ENCODE measurements at places on chromosomes 3 and 15.

GRCh38 chr3:23238578-23238977 is 35.5 kb downstream of the UBE2E2 start:
- DNase-seq = no peak

DNA sequence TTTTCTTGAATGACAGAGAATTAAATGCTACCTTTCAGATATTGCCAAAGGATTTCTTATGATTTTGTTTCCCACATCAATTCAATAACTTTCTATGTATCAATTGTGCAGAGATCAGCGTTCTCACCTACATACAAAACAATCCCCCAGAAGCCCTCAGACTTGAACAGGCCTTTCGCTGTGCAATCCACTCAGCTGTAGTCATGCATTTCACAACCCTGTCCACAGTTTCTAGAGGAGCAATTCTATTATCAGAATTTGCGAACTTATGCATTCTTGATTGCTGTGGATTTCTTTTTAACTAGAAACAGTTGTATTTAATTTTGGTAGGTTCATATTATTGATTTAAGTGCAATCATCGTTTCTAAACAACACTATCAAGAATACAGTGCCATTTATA is 13.7 kb upstream of the ALCAM start:
- no peak for DNase-seq

DNA sequence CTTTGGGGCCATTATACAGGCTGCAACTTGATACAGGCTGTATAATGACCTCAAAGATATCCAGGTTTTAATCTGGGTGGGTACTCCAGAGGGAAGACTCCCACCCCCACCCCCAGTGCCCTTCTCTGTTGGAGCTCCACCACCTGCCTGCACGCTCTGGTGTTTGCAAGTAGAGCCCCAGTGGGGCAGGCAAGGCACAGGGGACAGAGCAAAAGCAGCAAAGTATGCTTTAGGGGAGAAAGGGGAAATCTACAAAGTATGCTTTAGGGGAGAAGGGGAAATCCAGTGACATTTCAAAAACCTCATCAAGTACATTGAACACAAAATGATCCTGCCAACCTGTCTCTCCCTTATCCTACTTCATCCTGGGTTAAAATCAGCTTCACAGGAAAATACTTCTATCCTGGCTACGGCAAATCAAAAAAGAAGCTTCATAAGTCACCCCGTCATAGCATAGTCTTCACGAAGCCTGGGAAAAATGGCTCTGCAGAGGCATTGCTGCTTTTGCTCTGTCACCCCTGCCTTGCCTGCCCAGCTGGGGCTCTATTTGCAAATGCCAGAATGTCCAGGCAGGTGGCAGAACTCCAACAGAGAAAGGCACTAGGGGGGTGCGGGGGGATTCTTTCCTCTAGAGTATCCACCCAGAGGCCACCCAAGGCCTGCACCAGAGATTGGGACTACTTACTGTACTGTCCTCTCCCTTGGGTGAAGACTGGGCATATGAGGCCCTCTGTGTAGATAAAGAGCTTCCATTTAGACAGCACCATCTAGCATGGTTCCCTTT is 60.9 kb upstream of the ATP11B start:
- no peak for DNase-seq

GRCh38 chr3:159252772-159253384 is 451.0 kb downstream of the MFSD1 start:
- no peak for DNase-seq

- no peak for DNase-seq
Observed at GRCh38 chr3:154818676-154819255, 261.4 kb upstream of the MME start.

- DNase-seq = no peak
Observed at GRCh38 chr3:112635674-112636073, 5.3 kb downstream of the CCDC80 start.

DNA sequence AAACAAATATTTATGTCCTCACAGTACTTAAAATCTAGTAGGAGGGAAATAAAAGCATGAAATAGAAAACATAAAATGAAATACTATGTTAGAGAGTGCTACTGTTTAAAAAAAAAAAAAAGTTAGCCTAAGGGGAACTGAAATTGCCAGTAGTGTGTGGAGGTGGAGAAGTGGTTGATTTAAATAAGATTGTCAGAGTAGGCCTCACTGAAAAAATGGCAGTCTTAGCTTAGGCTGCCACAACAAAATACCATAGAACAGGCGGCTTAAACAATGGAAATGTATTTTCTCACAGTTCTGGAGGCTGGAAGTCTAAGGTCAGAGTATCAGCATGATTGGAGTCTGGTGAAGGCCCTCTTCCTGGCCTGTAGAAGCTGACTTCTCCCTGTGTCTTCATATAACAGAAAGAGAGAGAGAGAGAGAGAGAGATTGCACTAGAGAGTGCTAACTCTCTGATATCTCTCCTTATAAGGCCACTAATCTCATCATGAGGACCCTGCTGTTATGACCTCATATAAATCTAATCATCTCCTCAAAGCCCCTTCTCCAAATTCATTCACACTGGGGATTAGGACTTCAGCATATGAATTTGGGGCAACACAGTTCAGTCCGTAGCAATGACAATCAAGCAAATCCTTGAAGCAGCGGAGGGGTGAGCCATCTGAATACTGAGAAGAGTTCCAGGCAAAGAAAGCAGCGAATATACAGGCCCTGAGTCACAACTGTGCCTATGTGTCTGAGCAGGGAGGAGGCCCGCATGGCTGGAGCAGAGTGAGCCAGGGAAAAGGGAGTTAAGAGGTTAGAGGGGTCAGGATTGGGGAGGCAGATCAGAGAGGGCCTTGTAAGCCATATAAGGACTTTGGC is 23.6 kb upstream of the LRRC34 start:
- no peak for DNase-seq

DNA sequence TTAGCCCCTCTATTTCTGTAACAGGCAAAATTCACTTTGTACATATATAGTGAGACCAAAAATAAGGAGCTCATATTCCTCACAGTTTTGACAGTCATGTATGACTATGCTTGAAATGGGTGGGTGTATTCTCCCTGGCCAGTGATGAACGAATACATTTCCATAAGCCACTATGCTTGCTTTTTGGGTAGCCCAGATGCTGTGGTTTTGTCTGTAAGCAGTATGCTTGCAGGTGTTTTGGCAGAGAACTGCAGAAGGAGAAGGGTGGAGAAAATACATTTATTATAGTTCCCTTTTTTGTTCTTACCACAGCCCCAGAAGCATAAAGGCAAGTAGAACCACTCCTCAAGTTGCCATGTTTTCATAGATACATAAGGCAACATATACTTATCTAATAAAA is 131.2 kb downstream of the RBMS3 start:
- no peak for DNase-seq

GRCh38 chr3:85533586-85533985 is 574.8 kb downstream of the CADM2 start:
- DNase-seq = no peak

DNA sequence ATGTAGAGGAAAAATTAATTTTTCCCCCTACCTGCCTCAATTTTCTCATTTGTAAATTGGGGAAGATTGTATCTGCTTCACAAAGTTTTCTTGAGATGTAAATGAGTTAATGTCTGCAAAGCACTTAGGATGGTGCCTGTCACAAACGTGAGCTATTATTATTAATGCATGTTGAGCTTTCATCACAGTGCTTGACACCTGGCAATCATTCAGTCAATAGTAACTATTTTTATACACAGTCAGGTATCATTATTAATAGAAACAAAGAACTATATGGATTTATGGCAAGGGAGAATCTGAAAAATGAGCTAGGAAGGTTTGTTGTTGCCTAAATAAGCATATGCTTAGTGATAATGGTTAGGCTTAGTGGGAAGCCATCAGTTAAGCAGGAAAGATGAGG is 238.2 kb upstream of the GRM7 start:
- no peak for DNase-seq

- DNase-seq = no peak
Observed at GRCh38 chr3:138873471-138874278, 38.9 kb upstream of the PIK3CB start.

- no peak for DNase-seq
Observed at GRCh38 chr3:166526881-166527280, 689.7 kb upstream of the BCHE start.

DNA sequence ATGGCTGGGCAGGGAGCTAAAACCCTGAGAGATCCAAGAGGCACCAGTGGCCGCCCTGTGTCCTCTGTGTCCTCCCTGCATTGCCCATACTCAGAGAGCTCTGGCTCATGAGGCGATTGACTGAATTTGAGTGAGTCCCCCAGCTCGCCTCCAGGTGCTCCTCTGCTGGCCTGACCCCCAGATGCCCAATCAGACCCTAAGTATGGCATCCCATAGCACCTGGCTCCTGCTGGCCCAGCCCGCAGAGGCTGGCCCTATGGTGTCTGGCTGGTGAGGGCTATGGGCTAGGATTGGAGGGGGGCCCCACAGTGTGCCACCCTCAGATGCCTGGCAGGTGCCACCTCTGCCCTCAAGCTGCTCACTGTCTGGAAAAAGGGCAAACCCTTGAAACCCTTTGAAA is 1.6 kb upstream of the TKT start:
- DNase-seq = no peak

DNA sequence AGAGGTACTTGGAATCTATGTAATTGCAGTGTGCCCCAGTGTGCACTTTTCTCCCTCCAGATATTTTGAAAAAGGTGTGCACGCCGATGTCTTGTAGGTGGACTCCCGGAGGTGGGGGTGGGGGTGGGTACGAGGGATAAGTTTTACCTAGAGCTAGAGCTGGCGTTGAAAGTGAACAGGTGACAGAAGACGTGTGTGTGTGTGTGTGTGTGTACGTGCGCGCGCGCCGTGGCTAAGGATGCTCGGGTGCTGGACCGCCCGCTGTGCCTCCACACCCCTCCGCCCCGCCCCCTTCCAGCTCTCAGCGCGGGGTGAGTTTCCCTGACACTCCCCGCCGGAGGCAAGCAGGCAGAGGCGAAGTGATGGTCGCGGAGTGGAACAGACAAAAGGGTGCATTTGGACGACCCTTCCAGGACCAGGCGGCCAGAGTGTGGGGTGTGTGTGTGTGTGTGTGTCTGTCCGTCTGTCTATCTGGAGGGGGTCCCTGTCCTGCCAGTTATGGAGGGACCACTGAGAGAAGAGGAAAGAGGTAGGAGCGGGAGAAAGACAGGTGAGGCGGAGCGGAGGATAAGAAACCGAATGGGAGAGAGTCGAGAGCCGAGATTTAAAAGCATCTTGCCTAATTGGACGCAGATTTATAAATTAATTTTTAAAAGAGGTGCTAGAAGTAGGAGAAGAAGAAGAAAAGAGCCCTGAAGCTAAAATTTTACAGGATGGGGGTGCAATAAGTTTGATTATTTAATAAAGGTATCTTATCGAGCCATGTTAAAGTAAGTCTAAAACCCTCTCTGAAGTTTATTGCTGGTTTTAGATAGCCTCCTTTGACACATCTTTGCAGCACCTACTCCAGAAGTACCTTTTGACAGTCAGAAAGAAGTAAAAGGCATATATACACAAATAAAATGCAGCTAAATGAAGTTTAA is 335.8 kb upstream of the THRB start:
- DNase-seq = no peak

GRCh38 chr3:134620476-134621115 is 30.2 kb downstream of the KY start:
- DNase-seq = no peak
